ENCODE measurements at places on chromosomes 13 and 19.
A peak's percentile ranks its signal among the peaks of the same experiment; 100 is the strongest.

DNA sequence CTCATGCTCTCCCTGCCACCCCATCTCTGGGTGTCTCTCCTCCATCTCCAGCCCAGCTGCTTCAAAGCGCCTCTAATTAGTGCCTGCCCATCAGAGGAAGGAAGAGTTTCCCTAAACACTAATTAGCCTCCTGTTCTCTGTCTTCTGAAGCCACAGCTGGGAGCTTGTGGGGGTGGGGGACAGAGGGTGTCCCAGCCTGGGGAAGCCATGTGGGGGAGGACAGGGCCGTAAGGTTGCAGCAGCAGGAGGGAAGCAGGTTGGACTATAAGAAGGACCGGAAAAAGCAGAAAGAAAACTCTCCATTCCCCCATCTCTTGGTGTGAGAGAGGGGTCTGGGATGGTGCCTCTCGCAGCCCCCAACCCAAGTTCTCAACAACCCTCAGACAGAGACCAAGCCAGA is 26.2 kb downstream of the SLC8A2 start:
- DNase-seq, result no peak

- DNase-seq, result no peak
Measured at GRCh38 chr13:37070145-37070695, 10.7 kb upstream of the SUPT20H start.

DNA sequence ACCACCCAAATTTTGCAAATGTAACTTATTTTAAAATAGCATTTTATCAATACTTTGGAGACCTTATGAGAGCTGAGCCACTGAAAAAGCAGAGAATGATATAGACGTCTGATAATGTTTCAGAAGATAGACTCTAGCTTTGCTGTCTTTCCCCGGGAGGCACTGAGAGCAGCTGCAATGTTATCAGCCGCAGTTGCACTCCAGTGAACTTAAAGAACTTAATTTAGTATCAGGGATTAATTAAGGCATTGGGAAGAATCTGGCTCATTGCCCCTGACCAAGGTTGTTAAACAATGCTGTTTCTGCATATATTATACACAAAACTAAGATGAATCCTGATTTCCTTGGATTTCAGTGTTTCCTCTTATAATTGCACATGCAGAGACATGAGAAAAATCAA is 75.7 kb upstream of the SGCG start:
- DNase-seq, result no peak

DNA sequence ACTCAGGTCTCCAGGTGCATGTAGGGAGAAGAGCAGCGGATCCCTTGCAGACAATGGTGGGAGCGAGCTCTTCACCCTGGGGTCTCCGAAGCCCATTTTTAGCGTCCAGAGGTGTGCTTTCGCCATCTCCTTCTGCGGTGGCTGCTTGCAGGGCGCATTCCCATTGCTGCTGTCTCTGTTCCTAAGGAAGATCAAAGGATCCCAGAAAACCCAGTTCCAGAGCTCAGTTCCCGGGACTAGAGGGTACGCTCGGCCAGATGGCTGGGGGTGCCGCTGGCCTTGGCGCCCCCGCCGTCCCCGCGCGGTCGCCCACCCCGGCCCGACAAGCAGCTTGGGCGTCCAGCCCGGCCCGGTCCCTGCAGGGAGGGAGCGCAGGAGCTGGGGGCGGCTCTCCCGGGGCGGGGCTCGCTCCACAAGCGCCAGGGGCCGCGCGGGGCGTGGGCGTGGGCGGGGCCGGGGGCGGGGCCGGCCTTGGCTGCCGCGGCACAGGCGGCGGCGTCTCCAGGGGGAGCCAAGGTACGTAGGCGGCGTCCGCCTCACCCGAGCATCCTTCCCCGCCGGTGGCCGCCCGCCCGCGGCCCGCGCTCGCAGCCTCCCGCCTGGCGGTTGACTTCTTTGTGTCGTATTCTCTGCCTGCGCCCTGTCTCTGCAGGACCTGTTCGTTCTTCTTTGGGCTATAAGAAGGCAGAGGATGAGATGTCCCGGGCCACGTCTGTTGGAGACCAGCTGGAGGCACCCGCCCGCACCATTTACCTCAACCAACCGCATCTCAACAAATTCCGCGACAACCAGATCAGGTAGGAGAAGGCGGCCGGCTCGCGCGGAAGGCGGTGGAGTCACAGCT is 96.8 kb downstream of the ATP8A2 start:
- peak; percentile 41 for DNase-seq

- DNase-seq, result no peak
Measured at GRCh38 chr13:26400545-26400944, 146.6 kb downstream of the CDK8 start.

GRCh38 chr19:29694669-29695627 is 20.1 kb downstream of the C19orf12 start:
- DNase-seq, result peak; percentile 82

- no peak for DNase-seq
Measured at GRCh38 chr19:9885077-9885552, 50.0 kb downstream of the PIN1 start.

GRCh38 chr13:30022796-30023195 is 172.4 kb upstream of the UBL3 start:
- DNase-seq, result no peak

- no peak for DNase-seq
Measured at GRCh38 chr19:15437355-15438123, 12.2 kb downstream of the WIZ start.

GRCh38 chr13:109761695-109762094 is 24.7 kb downstream of the IRS2 start:
- DNase-seq, result no peak

DNA sequence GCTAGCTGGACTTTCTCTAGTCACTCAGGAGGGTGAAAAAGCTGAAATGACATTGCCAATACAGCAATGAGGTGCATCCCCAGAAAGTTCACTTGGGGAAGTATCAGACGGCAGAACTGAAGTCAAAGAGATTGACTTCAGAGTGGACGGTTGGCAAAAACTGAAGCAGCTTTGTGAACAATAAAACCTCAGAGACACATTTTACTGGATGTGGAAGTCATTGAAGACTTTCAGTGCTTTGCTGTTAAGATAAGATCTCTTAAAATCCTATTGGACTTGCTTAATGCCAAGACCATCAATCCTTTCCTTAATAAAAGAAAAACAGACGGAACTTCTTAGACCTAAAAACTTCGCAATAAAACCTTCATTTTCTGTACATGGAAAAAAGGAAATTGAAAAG is 103.7 kb downstream of the ABCC4 start:
- no peak for DNase-seq

GRCh38 chr13:24270639-24271141 is 38.7 kb upstream of the C1QTNF9 start:
- peak; percentile 61 for DNase-seq

DNA sequence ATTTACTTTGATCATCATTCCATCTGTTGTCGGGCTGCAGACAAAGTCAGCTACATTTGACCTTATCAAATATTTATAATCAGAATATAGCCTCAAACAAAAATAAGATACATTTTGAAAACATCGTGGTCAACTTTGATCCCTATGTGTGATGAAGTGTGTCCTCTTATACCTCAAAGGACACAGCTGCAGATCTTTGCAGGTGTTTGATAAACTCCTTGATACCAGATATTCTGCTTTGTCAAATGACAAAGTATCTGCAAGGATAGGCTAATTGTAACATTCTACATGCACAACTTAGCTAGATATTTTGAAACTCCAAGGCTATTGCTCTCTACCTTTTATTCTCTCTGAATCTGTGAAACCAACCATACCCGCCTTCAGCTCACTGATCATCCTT is 44.0 kb downstream of the PHF11 start:
- no peak for DNase-seq

DNA sequence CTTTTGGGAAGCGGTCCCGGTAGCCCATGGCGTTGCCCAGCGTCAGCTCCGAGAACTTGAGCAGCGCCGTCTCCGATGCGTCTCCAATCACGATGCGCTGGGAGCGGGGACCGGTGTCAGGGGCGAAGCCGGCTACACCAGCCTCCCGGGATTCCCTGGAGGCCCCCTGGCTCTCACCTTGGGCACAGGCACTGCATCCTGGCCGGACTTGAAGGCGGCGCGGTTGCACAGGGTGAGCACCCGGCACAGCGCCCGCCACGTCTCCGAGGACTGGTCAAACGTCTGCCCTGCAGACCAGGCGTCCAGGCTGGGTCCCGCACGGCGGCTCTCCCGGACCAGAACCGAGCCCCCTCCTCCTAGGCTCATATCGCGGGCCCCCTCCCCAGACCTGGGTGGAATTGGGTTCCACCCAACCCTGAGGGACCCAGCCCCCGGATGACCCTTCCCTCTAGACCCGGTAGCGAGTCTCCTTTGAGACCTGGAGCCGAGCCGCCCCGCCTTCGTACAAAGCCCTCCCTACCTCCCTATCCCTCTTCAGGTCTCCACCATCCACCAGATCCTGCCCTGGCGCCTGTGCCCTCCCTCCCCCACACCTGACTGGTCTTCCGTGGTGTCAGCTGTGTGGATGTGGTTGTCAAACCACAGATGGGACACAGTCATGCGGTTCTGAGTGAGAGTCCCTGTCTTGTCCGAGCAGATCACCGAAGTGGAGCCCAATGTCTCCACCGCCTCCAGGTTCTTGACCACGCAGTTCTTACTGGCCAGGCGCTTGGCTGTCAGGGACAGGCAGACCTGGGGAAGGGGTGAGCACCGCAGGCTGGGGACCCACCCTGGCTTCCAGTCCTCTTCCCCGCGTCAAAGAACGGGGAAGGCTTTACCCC is 4.8 kb downstream of the ATP4A start:
- DNase-seq, result no peak

- DNase-seq, result no peak
Measured at GRCh38 chr13:25213715-25214114, 41.6 kb upstream of the AMER2 start.

DNA sequence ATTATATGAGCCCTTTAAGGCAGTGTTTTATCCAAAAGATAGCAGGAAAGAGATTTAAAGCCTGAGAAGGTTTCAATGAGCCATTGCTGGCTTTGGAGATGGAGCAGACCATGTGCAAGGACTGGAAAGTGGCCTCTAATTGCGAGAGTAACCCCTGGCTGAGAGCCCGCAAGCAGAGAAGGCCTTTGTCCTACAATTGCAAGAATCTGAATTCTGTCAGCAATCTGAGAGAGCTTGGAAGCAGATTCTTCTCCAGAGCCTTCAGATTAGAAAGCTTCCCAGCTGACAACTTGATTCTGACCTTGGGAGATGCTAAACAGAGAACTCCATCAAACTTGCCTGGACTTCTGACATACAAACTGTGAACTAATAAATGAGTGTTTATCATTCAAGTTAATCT is 528.7 kb upstream of the KLF12 start:
- no peak for DNase-seq

GRCh38 chr13:52703482-52703881 is 36.1 kb downstream of the CNMD start:
- no peak for DNase-seq

- DNase-seq, result no peak
Measured at GRCh38 chr13:21478881-21479808, 20.0 kb upstream of the ZDHHC20 start.

DNA sequence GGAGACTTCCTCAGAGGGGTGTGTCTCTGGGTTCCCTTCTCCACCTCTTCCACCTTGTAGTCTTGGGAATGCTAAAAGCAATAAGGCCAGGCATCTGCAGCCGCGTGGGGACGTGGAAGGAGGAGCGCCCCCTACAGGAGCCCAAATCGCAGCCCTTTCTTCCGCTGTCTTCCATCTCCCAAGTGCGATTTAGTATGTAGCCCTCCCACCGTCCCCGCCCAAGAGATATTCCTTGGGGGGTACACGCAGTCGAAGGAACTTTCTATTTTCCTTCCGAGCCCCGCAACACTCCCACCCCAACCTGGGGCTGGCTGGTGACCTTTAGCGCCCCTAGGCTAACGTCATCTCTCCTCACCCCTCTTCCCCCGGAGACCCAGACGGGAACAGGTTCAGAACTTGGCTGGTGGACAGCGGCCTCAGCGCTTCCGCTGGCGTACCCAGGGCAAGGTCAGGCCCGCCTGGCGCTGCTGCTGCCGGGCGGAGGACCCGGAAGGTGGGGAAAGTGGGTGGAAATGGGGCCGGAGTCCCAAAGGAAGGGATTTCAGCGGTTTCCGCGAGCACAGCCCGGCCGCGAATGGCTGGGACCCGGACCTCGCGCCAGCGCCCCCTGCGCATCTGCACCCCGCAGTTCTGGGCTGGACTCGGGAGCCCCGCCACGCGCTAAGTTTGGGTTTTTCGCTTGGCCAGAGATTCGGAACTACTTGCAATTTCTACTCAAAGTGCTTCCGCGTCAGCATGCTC is 2.1 kb upstream of the PCDH8 start:
- DNase-seq, result peak; percentile 58

GRCh38 chr13:95137096-95137495 is 164.2 kb downstream of the ABCC4 start:
- no peak for DNase-seq

DNA sequence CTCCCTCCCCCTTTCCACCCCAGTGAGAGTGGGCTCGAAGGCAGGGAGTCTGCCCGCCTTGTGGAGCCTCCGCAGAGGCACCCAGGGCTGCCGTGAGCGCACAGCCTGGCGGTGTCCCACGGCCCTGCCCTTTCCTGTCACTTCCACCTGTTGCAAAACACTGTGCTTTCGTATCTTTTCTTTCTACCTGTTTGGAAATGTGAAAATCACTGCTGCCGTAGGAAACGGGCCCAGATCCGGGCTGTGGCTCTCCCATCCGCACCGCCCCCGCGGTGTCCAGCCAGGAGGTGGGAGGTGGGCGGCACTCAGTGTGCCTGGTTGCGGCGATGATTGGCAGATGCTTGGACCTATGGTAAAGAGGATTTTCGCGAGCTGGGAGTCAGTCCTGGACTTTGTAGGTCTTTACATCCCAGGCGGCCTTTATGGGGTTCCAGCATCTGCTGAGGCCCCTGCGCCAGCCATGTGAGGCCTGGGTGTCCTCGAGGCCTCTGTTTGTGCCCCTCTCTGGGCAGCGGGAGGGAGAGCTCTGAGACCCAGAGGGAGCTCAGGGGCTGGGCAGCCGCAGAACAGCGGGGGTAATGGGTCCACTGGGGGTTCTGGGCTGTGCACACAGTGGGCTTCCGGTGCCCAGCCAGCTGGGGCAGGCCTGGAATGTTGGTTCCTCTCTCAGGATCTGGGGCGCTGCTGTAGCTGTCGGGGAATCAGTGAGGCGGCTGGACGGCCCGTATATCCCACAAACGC is 6.1 kb downstream of the STK11 start:
- DNase-seq, result no peak

DNA sequence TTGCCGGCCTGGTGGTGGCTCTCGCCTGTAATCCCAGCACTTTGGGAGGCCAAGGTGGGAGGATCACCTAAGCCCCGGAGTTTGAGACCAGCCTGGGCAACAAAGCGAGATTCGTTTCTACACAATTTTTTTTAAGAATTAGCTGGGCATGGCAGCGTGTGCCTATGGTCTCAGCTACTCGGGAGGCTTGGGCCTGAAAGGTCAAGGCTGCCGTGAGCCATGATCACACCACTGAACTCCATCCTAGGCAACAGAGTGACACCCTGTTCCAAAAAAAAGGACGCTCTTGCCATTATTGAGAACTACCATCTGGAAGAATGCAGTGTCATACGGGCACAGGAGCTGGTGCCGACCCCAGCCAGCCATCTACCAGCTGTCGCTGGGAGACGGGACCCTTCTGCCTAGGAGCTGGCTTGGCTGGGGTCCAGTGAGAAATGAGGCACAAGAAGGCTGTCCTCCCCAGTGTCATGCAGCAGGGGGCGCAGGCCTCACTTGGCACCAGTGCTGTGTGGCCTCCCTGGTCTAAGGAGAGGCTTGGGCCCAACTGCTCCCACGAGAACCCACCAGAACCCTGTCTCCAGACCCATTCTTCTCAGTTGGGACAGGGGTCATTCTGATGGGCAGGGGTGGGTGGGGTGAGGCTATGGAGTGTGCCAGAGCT is 12.2 kb upstream of the RELB start:
- peak; percentile 61 for DNase-seq

Measured in activated naive CD8-positive, alpha-beta T cell treated with anti-CD3 and anti-CD28 coated beads for 36 hours (primary cell).